Stimulated activated CD4-positive, alpha-beta T cell treated with anti-CD3 and anti-CD28 coated beads, Interleukin-12 subunit alpha, Interleukin-12 subunit beta, amount 100 ng/mL, for 24 hours (primary cell): ENCODE measurements at places on chromosomes 1 and 21.

DNA sequence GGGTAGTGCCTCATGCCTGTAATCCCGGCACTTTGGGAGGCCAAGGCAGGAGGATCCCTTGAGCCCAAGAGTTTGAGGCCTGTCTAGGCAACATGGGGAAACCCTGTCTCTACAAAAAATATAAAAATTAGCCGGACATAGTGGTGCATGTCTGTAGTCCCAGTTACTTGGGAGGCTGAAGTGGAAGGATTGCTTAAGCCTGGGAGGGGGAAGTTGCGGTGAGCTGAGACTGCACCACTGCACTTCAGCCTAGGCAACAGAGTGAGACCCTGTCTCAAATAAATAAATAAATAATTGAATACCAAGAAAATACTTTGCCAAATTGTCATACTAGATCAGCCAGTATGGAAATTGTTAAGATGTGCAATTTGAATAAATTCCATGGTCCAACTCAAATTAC is 5.9 kb upstream of the RBBP5 start:
- DNase-seq, result no peak

- DNase-seq, result no peak
Measured at GRCh38 chr1:212467843-212468482, 35.2 kb downstream of the NENF start.

DNA sequence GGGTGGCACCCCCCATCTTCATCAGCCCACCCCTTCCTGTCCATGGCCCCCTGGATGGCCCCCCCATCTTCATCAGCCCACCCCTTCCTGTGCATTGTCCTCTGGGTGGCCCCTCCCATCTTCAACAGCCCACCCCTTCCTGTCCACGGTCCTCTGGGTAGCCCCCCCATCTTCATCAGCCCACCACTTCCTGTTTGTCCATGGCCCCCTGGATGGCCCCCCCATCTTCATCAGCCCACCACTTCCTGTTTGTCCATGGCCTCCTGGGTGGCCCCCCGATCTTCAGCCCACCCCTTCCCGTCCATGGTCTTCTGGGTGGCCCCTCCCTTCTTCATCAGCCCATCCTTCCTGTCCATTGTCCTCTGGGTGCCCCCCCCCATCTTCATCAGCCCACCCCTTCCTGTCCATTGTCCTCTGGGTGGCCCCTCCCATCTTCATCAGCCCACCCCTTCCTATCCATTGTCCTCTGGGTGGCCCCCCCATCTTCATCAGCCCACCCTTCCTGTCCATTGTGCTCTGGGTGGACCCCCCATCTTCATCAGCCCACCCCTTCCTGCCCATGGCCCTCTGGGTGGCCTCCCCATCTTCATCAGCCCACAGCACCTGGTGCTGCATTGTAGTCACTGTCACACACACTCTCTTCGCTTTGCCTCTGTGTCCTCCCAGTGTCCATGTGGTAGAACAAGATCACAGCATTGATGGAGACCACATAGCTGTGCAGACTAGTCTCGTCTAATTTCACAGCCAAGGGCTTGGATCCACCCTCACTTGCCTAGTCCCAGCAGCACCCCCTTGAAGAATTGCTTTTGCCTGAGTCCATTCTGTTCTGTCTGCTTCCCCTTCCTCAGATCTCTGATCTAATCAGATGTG is 95.9 kb downstream of the PCBP3 start:
- DNase-seq, result no peak

DNA sequence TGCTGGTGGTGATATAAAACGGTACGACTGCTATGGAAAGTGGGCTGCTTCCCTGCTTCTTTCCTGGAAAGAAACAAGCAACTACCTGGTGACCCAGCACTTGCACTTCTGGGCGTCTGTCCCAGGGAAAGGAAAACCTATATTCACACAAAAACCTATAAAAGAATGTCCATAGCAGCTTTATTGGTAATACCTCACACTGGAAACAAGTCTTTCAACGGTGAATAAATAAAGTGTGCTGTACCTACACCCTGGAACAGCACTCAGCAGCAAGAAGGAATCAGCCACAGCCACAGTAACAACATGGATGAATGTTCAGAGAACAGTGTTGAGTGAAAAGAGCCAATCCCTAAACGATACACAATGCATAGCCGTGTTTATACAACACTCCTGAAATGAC is 19.9 kb downstream of the SLC19A1 start:
- DNase-seq, result no peak

DNA sequence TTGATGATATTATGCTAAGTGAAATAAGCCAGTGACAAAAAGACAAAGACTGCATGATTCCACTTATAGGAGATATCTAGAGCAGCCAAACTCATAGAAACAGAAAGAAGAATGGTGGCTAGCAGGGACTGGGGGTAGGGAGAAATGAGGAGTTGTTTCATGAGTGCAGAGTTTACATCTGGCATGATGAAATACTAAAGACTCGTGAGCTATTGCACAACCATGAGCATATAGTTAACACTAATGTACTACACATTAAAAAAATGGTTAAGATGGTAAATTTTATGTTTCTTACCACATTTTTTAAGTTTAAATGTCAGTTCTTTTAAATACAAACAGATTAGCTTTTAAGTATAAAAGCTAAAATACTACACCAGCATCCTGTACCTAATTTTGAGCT is 57.8 kb downstream of the ESRRG start:
- no peak for DNase-seq
